Panc1 (cell line): ENCODE measurements at places on chromosomes 3 and 15.

GRCh38 chr15:64653757-64654156, 121.6 kb downstream of the RBPMS2 start:
- H3K27me3 ChIP-seq, result no peaks in the 10 kb centered on the region
- no peak for DNase-seq
- no peaks in the 10 kb centered on the region for H3K36me3 ChIP-seq
- no peak overlapping the region for H3K4me3 ChIP-seq
- H3K27ac ChIP-seq, result no peak overlapping the region

DNA sequence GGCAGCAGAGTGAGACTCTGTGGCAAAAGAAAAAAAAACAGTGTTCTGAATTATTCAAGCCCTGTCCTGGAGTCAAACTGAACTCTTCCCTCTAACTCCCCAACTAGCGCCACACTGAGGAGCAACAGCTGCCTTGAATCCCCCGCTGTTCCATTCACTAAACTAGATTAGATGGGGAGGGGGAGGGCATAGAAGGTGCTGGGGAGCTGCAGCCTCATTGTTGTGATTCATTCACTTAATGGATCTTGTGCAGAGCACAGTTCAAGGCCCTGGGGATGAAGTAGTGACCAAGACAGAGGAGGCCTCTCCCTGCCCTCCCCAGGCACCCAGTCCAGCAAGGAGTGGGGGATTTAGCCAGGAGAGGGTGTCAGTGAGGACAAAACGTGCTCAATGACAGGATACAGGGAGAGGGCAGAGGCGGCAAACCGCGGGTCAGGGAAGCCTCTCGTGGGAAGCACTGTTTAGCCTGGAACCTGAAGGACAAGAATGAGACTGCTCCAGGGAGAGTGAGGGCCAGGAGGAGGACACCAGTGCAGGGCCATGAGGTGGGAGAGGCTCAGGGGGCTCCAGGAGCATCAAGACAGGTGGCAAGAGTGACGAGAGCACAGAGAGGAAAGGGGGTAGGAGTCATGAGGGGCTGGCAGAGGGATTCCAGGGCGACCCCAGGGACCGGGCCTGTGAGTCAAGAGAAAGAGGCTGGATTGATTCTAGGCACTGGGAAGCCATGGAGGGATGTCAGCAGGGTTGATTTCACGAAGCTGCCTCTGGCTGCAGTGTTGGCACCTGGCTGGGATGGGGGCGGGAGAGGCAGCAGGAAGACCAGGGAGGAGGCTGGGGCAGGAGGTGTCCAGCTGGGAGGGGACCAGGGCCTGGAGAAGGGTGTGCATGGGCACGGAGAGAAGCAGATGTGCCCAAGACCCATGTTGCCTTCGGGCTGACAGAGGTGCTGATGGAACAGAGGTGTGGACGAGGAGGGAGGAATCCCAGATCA, 31.4 kb downstream of the ALS2CL start:
- H3K36me3 ChIP-seq, result no peaks in the 10 kb centered on the region
- H3K4me1 ChIP-seq, result no peaks in the 10 kb centered on the region
- DNase-seq, result no peak
- no peak overlapping the region for H3K27ac ChIP-seq
- H3K4me3 ChIP-seq, result no peak overlapping the region

- H3K4me3 ChIP-seq, result peak overlapping the region; percentile 86
- no peaks in the 10 kb centered on the region for H3K27me3 ChIP-seq
- H3K27ac ChIP-seq, result peak overlapping the region; percentile 90
- H3K4me1 ChIP-seq, result peaks cover 9% of the 10 kb centered on the region; the same call in 1 of the 2 replicates
Observed at GRCh38 chr15:63156086-63156710, 1.1 kb downstream of the RPS27L start.

DNA sequence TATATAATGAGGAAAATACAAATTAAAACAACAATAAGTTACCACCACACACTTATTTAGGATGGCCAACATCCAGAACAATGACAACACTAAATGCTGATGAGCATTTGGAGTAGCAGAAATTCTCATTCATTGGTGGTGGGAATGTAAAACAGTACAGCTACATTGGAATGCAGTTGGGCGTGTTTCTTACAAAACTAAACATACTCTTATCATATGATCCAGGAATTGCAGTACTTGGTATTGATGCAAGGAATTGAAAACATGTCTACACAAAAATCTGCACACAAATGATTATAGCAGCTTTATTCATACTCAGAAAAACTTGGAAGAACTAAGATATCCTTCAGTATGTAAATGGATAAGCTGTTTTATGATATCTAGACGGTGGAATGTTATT, 594.2 kb downstream of the ZBBX start:
- no peak overlapping the region for H3K4me3 ChIP-seq
- H3K27me3 ChIP-seq, result no peaks in the 10 kb centered on the region
- H3K36me3 ChIP-seq, result no peaks in the 10 kb centered on the region

DNA sequence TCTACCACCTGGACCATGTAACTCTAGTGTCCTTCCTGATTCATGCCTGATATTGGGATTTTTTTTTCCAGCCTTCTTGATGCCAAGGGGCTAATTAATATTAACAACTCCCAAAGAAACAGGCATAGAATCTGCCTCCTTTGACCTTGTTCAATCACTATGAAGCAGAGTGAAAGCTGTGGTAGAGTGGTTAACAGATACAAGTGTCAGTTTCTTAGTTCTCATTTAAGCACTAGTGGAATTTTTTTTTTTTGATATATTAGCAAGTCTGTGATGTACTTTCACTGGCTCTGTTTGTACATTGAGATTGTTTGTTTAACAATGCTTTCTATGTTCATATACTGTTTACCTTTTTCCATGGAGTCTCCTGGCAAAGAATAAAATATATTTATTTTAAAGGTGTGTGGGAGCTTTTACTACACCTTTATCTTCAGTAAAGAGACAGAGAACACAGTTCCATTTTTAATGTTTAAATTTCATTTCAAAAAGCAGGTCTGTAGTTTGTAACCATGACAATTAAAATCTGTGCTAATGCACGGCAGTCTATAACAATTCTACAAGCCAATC, 67.1 kb downstream of the TOP2B start:
- peaks cover 3% of the 10 kb centered on the region for H3K36me3 ChIP-seq
- H3K27ac ChIP-seq, result no peak overlapping the region
- H3K27me3 ChIP-seq, result no peaks in the 10 kb centered on the region
- no peak overlapping the region for H3K4me3 ChIP-seq
- H3K4me1 ChIP-seq, result no peaks in the 10 kb centered on the region
- DNase-seq, result no peak

GRCh38 chr3:84987706-84988504, 29.1 kb downstream of the CADM2 start:
- no peaks in the 10 kb centered on the region for H3K4me1 ChIP-seq
- no peaks in the 10 kb centered on the region for H3K27me3 ChIP-seq
- no peak for DNase-seq
- H3K4me3 ChIP-seq, result no peak overlapping the region
- H3K36me3 ChIP-seq, result no peaks in the 10 kb centered on the region
- H3K27ac ChIP-seq, result no peak overlapping the region

DNA sequence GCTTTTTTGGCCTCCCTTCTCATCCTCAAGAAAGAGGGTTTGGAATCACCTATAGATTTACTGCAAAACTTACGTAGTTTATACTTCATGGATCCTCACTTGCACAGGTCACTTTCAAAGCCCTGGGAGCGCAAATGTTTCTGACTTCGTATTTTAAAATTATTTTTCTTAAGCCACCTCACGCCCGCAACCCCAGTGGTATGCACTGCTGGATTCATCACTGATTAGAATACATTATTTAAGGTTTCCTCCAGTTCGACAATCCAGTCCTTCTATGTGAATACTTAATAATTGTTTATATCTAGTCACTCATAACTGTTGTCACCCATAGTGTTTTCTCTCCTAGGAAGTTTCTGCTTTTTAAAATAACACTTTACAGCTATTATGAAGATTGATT, 339.9 kb downstream of the CHL1 start:
- no peaks in the 10 kb centered on the region for H3K4me1 ChIP-seq
- no peaks in the 10 kb centered on the region for H3K36me3 ChIP-seq
- no peak overlapping the region for H3K27ac ChIP-seq
- no peaks in the 10 kb centered on the region for H3K27me3 ChIP-seq
- DNase-seq, result no peak

- H3K36me3 ChIP-seq, result no peaks in the 10 kb centered on the region
- no peaks in the 10 kb centered on the region for H3K4me1 ChIP-seq
- DNase-seq, result no peak
- no peak overlapping the region for H3K27ac ChIP-seq
- no peak overlapping the region for H3K4me3 ChIP-seq
Observed at GRCh38 chr15:38242055-38242454, 10.6 kb upstream of the SPRED1 start.
